ENCODE measurements at places on chromosomes 4 and X. TPM values are rescaled to one million over a fixed set of nuclear protein-coding genes. Genes with fewer than 3 reads are reported as not detected.

The TENM3 gene
- 1.1 TPM for total RNA-seq

The METAP1 gene
- total RNA-seq = 71.4 TPM

The MAOB gene
- total RNA-seq = 82.0 TPM

The ESX1 gene
- total RNA-seq = not detected

The SSX4 gene
- not detected for total RNA-seq

The ADGRG4 gene
- total RNA-seq = not detected

The FRMD7 gene
- 0.12 TPM for total RNA-seq

The CCDC149 gene
- total RNA-seq = 8.9 TPM

The PDHA2 gene
- total RNA-seq = not detected

The MAGEB17 gene
- not detected for total RNA-seq

The PCDH18 gene
- 2.5 TPM for total RNA-seq

The VCX gene
- total RNA-seq = not detected

The TCEAL6 gene
- total RNA-seq = not detected

GRCh38 chr4:30380404-30380998 lies 339.7 kb upstream of the PCDH7 start:
- no peak for DNase-seq

GRCh38 chr4:163193717-163194116 lies 27.0 kb upstream of the NAF1 start:
- DNase-seq = no peak

- no peak for DNase-seq
Measured at GRCh38 chr4:120025516-120025915, 41.1 kb downstream of the MAD2L1 start.

GRCh38 chr4:31192341-31192740 lies 472.2 kb downstream of the PCDH7 start:
- no peak for DNase-seq

- DNase-seq = no peak
Measured at GRCh38 chr4:52883183-52883621, 21.1 kb downstream of the RASL11B start.

DNA sequence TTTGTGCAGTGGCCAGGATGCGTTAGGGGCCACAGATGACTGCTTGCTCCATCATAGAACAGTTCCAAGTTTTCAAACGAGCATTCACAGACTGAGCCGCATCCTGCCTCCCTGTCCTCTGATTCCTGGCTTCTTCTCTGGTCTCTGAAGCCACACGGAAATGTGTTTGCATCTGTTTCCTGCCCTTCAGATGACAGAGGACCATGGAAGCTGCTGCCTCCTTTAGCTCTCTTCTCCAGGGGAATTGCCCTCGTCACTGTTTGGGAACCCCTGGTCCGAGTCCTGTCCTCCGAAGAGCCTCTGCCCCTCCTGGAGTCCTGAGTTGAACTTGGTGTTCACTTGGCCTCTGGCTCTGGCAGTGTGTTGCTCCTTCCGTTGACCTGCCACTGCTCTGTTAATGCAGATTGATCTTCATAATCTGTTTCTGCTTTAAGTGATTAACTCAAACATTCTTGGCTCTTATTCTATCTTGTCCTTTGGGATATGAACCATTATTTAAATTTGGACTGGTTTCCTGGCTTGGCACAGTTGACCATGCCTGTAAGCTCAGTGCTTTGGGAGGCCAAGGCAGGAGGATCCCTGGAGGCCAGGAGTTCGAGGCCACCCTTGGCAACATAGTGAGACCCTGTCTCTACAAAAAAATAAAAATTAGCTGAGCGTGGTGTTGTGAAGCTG lies 96.0 kb downstream of the PTTG2 start:
- DNase-seq = no peak

DNA sequence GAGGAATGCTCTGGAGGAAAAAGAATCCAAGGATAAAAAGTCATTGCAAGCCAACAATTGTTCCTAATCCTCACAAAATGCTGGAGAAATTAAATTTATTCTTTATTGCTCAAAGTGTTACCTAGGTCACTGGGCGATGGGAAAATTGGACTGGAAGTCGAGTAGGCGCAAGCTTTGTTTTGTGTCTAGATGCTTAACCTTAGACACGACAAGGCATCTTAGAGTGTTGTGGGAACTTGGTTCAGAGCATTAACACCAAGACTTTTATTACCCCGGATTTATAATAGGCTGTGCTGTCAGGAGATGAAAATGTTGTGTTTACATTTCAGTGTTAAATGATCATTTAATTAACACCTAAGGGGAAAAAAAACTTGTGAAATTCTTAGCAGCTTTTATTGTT lies 25.1 kb downstream of the SLIT2 start:
- no peak for DNase-seq

GRCh38 chr4:24664956-24665355 lies 80.6 kb upstream of the DHX15 start:
- no peak for DNase-seq

DNA sequence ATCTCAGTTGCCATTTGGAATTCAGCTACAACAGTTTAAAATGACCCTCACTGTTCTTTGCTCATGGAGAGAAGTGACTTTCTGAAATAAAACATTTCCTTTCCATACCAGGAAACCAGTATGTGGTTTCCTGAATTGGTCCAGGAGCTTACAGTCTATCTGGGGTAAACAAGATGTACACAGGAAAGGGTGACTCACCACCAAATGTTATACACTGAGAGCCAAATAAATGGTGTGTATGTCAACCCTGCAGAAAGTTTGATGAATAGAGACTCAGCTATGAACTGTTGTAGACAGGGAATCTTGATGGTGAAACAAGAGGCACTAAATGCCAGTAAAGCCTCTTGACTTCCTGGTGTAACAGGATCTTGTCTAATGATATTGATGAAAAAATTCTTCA lies 100.4 kb downstream of the HS6ST2 start:
- no peak for DNase-seq
